ENCODE measurements at places on chromosomes 3 and 15.

DNA sequence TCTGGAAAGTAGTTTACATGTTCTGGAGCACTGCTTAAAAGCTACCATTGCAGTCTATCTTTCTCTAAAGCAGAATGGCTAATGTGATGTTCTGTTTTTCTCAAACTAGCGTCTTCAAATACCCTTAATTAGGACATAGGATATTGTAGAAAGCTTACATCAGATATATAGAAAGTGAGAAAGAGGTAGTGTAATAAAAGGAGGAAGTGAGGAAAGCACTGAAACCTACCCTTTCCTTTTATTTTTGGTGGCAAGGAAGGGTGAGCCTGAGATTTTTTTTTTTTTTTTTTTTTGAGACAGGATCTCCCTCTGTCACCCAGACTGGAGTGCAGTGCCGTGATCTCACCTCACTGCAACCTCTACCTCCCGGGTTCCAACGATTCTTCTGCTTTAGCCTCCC lies 9.4 kb downstream of the SENP2 start:
- no peak for DNase-seq

DNA sequence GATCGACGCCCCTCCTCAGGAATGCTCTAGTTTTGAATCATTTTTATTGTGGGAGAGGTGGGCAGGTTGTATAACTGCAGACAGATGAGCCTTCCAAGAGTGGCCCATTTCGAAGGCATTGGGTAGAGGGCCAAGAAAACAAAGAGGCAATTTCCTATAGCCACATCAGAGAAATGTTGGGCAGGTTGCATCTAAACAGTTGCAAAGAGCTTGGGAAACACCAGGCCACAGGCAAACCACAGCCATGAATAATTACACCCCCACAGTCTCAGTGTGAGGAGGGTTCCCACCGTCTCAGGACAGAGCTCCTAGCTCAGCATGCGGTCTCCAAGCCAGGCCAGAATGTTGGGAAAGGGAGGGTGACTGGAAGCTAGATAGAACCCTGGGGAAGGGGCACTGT lies 257.3 kb downstream of the ABHD5 start:
- DNase-seq = no peak

DNA sequence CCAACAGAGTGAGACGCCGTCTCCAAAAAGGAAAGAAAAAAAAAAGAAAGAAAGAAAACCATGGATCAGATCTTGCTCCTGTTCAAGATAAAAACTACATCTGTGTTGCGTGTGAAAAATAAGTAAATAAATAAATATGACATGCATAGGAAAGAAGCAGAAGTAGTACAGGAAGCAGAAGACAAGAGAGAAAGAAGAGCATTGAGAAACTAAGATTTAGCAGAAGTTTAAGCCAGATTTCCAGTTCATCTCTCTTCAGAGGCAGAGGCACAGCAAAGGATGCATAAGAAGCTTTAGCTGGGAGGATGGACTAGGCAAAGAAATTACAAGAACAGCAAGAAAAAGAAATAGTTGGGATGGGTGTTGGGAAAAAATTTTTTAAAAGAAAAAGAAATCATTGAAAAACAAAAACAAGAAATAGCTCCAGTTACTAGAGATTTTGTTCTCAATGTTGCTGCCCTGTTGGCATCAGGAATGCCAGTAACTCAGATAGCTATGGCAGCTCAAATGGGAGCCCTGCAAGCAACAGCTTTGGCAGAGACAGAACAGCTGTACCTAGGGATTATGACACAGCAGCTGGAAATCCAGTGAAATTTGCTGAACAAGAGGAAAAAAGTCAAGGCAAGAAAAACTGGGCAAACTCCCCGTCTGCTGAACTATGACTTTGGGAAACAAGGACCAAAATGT lies 17.3 kb downstream of the AP3S2 start:
- DNase-seq = no peak

DNA sequence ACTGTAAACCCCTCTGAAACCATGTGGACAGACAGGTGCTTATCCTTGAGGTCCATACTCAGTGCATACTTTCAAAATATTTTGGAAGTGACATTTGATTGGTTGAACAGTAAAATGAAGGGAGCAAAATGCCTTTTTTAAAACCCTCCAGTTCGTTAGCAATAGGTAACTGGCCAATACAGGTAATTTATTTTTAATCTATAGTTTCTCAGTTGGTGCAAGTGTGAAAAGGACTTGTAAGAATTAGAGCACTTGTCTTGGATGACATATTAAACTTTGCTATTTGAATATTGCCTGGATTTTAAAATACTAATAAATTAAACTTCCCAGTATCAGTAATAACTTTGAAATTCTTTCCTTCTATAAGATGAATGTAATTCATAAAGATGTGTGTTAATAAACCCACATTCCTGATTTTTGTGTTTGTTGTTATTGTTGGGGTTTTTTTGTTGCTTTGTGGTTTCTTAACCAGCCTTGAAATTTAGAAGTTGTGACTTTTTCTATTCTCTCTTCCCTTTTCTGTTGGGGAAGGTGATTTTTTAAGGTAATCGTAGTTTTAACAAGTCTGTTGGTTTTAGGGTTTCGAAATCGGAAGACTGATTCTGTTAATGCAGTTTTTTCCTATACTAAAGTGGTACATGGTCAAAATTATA lies 90.0 kb downstream of the STT3B start:
- no peak for DNase-seq

DNA sequence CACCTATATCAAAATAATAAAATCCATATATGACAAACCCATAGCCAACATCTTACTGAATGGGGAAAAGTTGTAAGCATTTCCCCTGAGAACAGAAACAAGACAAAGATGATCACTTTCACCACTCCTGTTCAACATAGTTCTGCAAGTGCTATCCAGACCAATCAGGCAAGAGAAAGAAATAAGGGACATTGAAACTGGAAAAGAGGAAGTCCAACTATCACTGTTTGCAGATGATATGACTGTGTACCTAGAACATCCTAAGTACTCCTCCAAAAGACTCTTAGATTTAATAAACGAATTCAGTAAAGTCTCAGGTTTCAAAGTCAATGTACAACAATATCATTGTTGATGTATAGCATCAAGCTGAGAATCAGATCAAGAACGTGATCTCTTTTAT lies 35.6 kb upstream of the FGF7 start:
- no peak for DNase-seq

DNA sequence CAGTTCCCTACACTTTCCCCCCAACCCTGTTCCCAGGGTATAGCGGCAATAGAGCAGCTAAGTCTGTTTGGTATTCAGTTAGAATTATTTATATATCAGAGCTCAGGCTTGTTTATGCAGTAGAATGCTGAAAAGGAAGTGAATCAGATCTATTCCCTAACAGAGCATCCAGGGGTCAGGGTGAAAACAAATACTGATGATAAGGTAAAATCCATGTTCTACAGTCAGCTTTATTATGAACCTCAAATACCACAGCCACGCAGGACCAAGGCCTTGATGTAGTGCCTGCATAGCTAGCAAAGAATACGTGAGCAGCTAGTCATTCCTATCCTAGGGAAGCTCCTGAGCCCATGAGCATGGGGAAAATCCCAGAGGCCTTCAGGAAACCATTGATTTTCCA lies 229.7 kb upstream of the ICE2 start:
- no peak for DNase-seq

- DNase-seq = no peak
Measured at GRCh38 chr3:131091768-131092167, 65.1 kb downstream of the NEK11 start.

- no peak for DNase-seq
Measured at GRCh38 chr3:14857506-14857905, 38.7 kb downstream of the FGD5 start.

DNA sequence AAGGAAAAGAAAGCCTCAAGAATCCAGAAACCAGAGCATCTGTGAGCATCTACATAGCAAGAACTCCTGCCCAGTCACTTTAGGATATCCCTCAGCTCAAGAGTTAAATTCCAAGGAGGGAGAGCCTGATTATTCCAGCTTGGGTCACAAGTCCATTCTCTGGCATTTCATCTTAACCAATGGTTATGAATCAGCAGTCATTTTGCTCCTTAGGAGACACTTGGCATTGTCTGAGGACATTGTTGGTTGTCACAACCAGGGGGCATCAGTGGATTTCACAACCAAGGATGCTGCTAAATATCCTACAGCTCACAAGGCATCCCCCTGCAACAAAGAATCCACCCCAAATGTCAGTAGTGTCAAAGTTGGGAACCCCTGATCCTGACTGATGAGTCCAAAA lies 51.0 kb upstream of the LMCD1 start:
- no peak for DNase-seq

GRCh38 chr15:93223803-93224202 lies 134.8 kb upstream of the RGMA start:
- no peak for DNase-seq

DNA sequence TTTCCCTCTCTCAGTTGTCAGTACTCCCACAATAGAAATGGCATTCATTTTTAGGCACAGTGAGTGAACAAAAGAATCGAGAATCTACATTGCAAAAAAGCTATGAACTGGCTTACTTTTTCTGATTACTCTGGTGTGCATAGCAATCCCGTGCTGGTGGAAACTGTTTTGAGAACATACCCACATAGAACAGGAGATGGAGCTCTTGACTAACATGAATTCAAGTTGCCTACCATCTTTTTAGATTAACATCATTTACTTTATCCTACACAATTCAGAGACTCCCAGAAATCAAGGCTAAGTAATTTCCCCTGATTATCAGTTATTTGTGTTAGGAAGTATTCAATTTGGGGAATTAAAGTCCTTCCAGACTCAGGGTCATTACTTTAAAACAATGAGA lies 326.6 kb downstream of the ARPP21 start:
- no peak for DNase-seq

DNA sequence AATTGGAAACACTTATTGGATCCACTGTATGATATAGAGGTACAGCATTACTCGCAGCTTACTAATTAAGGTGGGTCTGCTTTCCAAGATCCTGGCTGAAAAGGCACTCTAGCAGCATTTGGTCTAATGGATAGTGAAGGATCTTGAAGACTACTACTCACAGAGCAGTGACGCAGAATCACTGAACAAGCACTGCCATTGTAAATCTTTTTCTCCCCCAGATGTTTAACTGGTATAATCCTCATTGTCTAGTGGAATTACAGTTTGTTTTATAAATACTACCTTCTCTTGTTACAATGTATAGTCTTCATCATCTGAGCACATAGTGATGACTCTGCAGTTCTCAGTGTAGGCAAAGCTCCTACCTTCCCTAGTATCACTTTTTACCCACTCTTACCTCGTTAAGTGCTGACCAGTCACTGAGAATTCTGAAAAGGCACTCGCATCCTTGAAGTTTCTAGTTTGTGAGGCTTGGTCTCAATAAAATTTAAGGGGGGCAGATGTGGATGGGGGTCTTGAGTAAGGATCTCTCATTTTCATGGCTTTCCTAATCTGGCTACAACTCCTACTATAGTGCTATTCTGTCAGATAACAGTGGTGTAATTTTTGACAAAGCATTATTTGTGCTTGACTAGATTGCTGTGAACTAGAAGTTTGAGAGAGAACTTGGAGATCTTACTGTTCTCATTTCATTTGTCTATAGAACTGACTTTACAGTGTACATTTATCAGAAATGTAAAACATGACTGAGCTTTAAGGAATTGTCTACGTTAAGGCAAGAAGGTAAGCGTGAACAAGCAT lies 23.2 kb downstream of the MAPK6 start:
- DNase-seq = no peak

GRCh38 chr15:34786206-34786605 lies 9.1 kb downstream of the ACTC1 start:
- no peak for DNase-seq

DNA sequence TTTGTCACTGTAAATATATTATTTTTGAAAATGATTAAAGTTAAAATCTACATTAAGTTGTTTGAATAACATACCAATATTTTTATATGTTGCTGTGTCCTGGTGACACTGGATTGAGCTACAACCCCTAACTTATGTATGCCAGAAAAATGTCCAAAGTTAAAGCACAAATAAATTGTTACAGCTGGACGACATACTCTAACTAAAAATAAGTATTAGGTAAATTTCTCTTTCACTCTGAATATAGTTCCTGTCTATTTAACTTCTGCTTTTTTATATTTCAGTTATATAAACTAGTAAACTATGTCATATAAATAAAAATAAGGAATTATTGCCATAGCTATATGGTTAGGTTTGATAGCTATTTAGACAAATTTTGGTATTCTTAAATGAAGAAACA lies 118.5 kb upstream of the SAMMSON start:
- DNase-seq = no peak

- DNase-seq = no peak
Measured at GRCh38 chr3:55543181-55543614, 56.1 kb upstream of the WNT5A start.

GRCh38 chr15:42405863-42406482 lies 46.7 kb downstream of the CAPN3 start:
- DNase-seq = no peak

DNA sequence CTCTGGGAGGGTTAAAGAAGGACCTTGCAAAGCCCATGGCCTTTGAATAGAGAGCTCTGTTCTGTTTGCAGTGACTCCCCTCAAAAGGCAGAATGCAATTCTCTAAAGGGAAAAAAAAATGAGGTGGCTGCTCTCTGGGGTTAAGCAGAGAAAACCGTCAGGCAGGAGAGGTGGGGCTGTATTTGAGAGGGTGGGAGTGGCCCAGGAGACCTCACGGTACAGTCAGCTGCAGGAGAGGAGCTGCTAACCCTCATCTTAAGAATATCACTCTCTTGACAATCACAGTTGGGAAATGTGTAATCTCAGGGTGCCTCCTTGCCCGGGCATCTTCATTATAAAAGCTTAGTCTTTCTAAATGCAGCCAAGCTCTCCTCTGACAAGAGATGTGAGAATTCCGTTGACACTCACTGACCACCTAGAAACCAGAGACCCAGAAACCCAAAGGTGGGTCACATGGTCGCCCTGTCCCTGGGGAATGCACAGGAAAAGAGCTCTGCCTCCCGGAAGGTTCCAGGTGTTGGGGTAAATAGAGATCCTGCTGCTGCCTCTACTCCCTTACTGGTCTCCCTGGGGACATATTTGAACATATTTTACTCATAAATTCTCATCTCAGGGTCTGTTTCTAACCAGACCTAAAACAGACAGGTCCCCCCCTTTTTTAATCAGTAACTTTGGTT lies 159.1 kb upstream of the CTDSPL start:
- no peak for DNase-seq
